ENCODE measurements at places on chromosomes 4 and X.

DNA sequence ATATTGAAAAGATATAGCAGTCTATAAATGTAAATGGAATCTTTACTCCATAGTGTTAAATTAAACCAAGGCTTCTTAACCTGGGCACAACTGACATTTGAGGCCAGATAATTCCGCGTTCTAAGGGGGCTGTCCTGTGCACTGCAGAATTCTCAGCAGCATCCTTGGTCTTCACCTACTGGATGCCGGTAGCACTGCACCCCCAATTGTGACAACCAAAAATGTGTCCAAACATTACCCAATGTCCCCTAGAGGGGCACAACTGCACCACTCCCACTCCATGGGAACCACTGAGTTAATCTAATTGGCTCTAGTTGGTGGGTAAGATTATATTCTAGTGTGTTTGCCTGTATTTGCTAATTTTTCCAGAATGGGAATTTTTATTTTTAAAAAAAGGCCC lies 16.6 kb downstream of the AP1S2 start:
- no peak for DNase-seq

DNA sequence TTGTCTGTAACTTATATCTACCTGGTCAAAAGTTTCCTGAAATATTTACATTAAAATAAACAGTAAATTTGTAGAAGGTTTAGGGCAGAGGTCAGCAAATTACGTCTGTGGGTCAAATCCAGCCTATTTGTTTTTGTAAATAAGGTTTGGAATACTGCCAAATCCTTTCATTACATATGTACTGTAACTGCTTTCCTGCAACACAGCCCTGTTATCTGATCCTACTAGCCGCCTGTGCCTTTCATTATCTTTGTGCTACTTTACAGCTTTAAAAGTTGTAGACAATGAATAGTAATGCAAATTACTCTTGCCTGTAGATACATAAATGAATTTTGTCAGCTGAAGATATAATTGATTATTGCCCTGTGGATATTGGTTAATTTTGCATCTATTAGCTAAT lies 369.6 kb upstream of the SLC7A11 start:
- DNase-seq: no peak

DNA sequence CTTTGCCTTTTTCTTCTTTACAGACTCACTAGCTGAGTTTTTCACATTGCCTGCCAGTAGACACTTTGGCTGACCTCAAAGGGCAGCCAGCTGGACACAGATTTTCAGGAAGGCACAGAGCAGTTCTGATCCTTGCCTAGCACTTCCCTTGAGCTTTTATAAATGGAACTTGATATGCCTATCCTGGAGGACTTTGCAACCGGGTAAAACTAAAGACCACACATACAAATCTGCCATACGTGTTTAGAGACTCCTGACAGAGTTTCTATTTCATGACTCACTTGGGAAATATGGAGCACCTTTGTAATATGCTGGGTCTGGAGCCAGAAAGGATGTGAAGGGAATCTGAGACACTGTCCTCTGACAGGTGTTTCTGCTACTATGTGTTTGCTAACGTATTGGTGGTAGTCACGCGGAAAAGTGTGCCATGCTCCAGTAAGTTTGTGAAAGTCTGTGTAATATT lies 56.7 kb upstream of the RASSF6 start:
- no peak for DNase-seq

DNA sequence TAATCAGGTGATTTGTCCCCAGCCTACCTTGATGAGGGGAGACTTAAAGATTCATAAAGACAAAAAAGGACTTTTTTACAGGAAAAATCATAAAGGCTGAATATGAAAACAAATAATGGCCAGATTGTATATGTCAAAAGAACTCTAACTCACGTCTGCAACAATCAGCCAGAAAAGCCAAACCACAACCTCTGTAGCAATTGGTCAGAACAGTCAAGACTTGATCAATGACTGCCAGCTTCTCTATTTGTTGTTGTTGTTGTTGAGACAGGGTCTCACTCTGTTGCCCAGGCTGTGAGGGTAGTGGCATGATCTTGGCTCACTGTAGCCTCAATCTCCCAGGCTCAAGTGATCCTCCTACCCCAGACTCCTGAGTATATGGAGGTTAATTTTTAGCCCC lies 35.9 kb upstream of the PPA2 start:
- DNase-seq: no peak

DNA sequence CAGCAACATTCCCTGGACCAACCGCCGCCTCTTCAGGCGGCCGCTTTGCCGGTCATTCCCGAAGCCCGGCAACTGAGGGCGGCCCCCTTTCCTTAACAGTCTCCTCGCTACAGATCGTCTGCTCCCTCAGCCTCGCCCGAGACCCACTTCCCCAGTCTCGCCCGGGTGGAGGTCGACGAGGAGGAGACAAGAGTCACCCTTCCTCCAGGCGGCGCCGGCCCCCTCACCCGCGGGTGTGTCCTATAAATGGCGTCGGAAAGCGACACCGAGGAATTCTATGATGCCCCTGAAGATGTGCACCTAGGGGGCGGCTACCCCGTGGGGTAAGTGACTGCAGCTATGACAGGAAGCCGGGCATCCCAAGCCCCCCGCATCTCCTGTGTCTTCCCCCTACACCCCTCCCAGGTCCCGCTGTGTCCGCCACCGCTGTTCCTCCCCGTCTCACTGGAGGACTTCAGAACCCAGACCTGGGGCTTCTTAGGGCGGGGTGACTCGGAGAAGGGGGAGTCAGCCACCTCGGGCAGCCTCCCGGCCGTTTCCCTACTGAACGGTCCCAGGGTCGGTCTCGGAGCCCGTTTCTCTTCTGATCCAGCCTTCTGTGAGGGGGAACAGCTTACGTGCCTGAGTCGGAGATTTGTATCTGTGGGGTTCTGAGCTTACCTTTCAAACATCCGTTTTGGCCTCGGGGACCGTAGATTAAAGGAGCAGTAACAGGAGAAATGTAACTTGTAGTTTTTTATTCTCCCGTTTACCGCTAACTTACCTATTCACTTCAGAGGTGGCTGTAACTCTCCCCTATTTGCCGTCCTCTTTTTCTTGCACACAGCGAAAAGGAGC lies 570 bp downstream of the WDR44 start:
- DNase-seq: peak; percentile 23

DNA sequence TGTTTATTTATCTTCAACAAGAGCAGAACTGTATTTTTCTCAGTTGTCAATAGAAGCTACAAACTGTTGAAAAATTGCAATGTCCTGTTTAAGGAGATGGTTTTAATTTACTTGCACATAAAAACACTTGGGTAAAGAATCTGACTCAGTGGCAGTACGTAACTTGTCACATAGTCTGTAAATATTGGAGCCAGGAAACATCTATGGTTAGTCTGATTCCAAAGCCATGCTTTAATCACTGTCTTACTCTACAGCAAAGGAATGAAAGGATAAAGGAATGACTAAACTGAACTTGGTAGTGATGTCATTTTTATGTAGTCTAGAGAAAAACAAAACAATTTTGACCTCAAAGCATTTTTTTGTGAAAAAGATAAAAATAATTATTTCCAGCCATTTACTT lies 537.2 kb downstream of the STIM2 start:
- no peak for DNase-seq

- DNase-seq: no peak
Observed at GRCh38 chr4:185134307-185134869, 8.7 kb upstream of the SLC25A4 start.

DNA sequence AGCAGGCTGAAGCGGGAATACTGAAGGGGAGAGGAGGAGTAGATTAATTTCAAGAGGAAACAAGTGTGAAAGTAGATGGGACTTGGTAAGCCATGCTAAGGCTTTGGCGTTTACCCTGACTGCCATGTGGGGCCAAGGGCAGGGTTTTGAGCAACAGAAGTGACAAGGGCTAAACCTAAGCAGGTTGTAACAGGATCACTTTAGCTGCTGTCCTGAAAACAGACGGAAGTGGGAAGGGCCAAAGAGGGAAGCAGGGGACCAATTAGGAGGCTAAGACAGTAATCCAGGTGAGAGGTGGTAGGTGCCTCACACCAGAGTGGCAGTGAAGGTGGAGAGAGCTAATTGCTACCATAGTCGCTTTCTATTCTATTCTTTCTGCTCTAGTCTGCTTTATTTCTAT lies 166.5 kb downstream of the PJA1 start:
- DNase-seq: no peak
